ENCODE measurements at places on chromosomes 2 and 18.
A peak's percentile ranks its signal among the peaks of the same experiment; 100 is the strongest.

GRCh38 chr2:11761259-11761658 is 14.8 kb downstream of the LPIN1 start:
- no peak for DNase-seq

- DNase-seq = no peak
Observed at GRCh38 chr2:127651971-127652550, 6.1 kb downstream of the GPR17 start.

GRCh38 chr2:133919285-133919684 is 334.6 kb upstream of the MGAT5 start:
- no peak for DNase-seq

DNA sequence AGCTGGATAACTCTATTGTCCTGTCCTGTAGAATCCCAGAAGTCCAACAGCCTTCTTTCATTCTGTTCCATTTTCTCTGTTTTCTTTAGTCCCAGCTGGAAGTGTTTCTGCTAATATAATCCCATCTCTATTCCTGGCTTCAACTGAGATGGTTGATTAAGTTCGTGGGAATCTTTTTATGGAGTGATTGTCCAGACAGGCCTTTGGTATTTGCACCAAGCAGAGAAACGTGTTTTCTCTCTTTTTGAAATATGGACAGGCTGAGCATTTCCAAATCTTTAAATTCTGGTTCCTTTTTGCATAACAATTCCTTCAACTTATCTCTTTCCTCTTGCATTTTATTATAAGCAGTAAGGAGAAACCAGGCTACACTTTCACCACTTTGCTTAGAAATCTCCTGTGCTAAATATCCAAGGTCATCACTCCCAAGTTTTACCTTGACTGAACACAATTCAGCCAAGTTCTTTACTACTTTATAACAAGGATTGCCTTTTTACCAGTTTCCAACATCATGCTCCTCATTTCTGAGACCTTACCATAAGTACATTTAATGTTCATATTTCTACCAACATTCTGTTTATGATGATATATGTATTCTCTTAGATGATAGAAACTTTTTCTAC is 108.8 kb downstream of the ZFP36L2 start:
- DNase-seq = no peak

DNA sequence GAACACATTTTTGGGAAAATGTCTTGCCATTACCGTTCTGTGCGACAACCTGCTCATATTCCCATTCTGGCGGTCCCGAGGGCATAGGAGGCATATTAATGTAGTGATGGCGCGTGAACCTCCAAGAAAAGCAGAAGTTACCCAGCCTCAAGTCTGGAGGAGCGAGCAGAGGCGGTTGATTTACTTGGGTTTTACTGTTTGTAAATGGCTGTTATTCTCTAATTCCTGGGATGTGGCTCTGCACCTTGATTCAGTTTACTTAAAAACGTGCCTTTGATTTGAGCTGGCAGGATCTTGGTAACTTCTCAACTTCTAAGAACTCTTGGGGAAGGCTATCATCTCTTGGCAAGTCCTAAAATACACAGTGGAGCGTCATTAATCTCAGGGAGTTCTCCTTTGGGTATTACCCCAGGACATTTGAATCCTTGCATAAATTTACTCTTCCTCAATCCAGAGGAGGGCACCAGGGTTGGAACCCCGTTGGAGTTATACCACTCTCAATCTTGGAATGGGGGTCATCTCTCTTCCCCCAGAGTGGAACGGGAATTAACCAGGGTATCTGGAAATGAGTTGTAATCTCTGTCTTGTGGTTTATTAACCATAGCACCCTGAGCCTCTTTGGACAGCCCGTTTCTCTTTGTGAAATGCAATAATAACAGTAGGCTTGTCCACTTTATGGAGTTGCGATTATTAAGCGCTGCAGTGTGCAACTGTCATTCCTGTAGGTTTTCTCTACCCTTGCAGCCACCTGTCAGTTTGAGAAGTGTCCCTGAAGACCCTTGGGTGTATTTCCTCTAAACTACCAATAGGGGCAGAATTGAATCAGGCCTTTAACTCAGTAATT is 2.1 kb downstream of the HK2 start:
- no peak for DNase-seq

DNA sequence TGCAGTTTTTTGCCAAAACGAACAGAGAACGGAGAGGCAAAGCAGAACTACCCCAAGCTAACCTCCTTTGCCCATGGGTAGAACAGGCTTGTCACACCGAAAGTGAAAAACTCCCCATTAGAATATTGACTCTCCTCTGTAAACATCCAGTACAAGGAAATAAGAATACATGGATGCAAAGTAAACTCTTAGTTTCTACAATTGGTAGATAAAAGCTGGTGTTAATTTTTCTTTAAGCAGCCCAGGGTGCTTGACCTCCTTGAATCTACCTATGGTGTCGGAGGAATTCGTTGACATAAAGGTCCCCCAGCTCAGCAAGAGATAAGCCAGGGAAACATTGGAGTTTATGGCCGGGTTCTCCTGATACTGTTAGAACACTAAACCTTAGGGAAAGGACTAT is 48.4 kb upstream of the DSG1 start:
- no peak for DNase-seq

DNA sequence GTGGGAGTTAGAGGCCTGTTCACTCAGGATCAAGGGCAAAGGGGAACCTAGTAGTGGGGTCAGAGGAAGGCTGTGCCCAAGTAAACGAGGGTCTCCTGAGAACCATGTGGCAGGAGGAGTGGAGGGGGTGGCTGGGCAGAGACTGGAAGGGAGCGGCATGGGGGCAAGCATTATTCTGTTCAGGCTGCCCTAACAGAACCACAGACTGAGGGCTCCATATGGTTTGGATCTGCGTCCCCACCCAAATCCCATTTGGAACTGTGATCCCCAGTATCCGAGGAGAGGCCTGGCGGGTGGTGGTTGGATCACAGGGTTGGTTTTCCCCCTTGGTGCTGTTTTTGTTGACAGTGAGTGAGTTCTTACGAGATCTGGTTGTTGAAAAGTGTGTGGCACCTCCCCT is 287.0 kb downstream of the PHLPP1 start:
- no peak for DNase-seq

DNA sequence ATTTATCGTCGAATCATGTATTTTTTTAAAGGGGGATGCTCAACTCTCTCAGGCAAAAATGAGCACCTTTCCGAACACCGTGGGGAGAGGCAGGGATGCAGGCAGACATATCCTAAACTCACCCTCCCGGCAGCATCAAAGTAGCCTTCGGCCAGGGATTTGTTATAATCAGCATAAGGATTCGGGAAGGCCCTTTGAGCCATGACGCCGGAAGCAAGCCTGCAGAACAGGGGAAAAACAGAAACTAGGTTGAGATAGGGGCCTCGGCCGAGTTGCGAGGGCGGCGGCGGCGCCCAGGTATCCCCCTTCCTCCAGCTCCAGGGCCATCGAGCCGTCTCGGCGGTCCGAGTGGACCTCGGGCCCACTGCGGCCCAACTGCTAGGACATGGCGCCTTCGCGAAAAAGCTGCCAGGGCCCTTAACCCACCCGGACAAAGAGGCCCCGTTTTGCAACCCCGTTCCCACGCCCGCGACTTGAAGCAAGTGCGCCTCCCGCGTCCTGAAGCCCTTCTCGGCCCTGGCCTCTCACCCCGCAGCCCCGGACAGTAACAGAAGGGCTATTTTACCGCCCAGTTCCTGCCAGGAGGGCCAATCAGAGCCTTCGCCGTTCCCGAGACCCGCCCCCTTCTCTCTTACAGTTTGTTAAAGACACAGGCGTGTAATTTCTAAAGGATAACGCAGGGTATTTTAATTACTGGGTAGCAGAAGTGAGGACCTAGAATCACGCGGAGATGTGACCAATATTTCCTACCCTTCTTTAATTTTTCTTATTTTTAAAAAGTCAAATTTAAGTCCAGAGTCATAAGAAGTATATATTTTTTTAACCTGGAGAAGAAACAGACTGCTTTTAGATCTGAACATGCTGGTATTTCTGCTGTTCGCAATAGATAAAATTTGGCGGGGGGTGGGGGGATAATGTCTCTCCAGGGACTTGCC is at the start of gene LANCL1:
LANCL1 (minus strand) TSS at position 566 of the 935 bp plus-strand sequence; CDS start at position 203, 363 bp downstream.
- DNase-seq = peak; percentile 81

DNA sequence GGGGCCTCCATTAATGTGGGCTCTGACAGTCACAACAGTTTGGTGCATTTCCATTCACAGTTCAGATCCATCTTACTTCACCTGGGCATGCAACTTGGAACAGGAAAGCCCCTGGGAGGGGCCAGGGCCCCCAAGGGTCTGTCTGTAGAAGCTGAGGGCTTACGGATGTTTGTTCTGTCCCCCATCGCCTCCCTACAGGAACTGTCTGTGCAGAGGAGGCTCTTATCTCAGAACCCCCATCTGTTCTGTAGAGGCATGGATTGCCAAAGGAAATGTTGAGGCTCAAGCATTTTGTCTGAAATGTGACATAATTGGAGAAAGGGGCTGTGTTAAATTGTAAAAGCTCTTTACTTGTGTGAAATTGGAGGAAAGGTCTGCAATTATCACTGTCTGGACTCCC is 334.3 kb downstream of the CLIP4 start:
- no peak for DNase-seq

DNA sequence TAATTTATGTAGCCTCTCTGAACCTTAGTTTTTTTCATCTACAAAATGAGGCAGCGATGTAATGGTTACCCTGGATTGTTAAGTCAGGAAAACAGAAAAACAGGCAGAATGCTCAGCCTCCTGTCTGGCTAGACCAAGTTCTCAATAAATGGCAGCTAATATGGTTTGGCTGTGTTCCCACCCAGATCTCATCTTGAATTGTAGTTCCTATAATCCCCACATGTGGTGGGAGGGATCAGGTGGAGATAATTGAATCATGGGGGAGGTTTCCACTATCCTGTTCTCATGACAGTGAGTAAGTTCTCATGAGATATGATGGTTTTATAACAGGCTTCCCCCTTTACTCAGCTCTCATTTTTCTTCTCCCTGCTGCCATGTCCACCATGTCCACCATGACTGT is 220.0 kb downstream of the CMPK2 start:
- no peak for DNase-seq

DNA sequence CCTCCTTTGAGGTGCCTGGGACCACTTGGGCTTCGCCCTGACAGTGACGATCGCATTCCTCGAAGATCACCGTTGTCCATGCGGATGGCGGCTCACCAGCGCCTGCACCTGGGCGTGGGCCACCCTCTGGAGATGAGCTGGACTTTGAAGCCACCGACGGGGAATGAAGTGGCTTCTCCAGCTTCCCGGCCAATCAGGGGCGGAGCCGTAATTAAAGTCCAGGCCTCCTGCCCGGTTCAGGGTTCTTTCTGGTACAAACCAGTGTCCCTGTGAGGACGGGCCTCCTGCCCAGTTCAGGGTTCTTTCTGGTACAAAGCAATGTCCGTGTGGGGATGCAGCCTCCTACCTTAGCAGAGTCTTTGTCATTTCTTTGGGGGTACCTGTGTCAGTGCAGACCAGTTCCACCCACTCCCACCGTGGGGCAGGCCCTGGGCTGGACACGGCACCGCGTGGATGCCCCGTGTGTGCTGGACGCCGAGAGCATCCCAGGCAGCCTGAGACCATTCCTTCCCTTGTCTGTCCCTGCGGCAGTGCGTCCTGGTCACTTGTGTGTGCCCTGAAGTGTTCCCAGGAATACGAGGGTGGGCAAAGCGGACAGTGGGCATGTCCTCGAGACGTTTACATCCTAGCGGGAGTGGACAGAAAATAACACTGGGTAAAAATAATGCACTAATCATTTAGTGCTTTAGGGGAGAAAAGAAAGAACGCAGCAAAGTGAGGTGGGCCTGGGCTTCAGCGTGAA is 55.0 kb downstream of the KCNG2 start:
- DNase-seq = no peak

- DNase-seq = no peak
Observed at GRCh38 chr18:8673256-8674209, 31.8 kb upstream of the MTCL1 start.

DNA sequence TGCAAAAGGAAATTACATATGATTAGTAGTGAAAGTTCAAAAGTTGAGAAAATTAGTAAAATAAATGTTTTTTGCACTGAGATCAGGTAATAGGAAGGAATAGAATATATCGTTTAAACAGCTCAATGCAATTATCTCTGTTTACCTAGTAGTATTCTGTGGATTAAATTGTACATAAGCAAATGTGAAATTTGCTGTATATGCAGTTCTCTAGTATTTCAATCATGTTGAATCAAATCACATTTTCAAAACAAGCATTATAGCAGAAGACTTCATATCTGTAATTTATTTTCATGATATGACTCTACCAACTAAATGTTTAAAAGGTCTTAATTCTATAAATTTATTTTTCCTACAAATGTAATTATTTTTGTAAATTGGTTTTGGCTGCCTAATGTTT is 31.6 kb downstream of the ITPRID2 start:
- no peak for DNase-seq
